ENCODE measurements at places on chromosomes 6 and 20.

DNA sequence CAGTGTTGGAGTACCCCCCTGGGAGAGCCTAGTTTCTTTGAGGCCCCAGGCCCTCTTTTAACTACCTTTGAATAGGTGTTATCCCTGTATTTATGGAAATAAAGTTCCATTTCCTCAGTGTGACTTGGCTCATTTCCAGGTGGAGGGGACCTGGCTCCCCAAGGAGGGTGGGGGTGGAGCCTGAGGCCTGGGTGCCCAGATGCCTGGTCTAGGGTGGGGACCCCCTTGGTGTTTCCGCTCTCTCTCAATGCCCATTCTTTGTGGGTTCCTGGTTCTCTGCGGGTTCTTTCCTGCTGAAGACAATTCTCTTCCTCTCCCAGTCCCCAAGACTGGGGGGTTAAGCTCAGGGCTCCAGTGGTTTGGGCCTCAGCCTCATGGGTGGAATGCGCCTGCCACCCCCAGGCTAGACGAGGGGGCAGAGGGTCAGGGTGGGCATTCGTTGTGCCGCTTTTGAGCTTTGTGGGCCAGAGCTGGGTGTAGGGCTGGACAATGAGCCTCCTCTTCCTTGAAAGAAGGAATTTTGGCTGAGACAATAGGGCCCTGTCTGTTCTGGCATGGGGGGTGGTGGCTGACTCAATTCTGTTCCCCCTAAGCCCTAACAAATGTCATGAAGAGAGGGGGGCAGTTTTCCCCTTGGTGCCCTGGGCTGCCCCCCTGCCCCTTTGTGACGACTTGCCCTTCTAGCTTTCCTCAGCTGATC is 686 bp upstream of the EGFL8 start:
- DNase-seq, result peak; percentile 46

GRCh38 chr6:10722570-10722819 is 375 bp upstream of the TMEM14C start:
- DNase-seq, result no peak

DNA sequence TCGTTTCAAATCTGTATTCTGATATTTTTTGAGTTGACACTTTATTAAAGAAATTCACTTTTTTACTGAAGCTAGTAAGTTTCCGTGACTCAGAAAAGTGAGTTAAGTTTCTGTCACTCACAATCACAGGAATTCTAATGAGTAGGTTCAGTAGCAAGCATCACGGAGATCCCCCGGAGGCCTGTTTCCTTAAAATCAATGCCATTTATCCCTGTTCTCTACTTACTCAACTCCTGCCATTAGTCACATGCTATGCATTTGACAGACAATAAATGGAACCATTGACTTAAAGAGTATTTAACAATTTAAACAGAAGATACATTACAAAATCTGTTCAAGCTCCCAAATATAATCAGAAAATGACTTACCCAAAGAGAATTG is 9.1 kb downstream of the SLC18B1 start:
- DNase-seq, result no peak

DNA sequence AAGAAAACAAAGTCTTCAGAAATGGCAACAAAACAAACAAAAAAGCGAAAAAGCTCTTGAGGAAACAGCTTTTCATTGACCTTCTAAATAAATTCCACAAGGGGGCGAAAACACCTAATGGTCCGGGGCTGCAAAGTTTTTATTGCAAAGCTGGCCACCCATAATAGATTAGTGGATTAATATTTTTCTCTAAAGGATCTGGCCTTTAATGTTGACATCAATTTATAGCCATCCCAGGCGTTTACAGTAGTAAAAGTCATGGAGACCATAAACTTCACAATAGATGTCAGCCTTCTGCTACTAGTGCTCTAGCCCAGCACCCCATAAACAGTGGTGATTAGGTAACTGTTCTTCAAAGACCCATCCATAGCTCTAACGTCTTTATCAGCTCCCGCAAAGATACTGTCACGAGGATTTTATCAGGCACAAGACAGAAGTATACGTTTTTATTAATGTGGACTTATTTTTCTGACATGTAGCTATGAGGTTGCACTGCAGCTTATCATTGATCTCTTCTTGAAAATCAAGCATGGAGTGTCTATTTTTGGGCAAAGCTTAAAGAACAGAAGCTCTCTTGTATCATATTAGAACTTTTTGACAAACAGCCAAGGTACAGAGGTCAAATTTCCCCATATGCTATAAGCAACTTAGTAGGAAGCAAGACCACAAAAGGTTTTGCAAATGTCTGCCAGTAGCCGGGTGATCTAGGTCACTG is 4.7 kb downstream of the CITED2 start:
- DNase-seq, result no peak

DNA sequence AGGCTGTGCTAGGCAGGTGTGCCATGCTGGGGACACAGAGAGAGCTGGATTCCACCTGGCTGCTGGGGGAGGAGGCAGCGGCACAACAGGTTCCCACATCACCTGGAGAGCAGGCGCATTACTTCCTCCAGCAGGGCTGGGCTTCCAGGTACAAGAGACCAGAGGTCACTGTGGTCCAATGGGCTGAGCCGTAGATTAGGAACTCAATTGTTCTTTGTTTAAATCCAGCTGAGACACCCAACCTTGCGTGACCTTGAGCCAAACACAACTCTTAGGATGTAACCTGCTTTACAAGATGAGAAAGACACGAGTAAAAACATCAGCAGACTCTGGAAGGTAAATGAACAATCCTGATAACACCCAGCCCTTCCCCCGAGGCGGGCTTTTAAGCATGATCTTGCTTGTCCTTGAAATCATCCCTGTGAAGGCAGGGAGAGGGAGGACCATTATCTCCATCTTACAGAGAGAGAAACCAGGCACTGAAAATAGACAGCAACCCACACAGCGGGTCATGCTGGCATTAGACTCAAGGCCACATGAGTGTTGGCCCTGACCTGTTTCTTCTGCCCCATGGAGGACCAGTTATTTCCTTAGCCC is 216.5 kb upstream of the RREB1 start:
- DNase-seq, result no peak

Measured in caudate nucleus (tissue), 63 donors.